Stimulated activated effector memory CD8-positive, alpha-beta T cell treated with anti-CD3 and anti-CD28 coated beads, Interleukin-12 subunit alpha, Interleukin-12 subunit beta, amount 100 ng/mL, for 72 hours (primary cell): ENCODE measurements at places on chromosomes 5 and 9.

- DNase-seq: no peak
These were observed 148.8 kb upstream of the ZNF608 start for GRCh38 chr5:124895236-124895635.

GRCh38 chr9:15485836-15486666, 24.7 kb downstream of the PSIP1 start:
- no peak for DNase-seq

DNA sequence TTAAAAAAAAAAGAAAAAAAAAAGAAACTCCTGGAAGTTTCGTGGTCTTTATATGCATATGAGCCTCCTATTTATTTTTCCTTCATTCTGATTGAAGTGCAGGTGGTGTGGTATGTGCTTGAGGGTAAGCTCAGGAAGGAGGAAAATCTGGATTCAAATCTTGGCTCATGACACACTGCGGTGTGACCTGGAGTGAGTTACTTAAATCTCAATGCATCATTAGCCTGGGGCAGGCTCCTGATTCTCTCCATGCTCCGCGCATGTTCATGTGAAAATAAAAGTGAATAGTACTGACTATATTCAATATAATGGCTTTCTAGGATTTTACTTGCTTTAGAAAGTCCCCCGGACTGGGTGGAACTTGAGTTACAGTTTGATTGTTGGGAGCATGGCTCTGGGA, 35.6 kb downstream of the PTTG1 start:
- DNase-seq: no peak

DNA sequence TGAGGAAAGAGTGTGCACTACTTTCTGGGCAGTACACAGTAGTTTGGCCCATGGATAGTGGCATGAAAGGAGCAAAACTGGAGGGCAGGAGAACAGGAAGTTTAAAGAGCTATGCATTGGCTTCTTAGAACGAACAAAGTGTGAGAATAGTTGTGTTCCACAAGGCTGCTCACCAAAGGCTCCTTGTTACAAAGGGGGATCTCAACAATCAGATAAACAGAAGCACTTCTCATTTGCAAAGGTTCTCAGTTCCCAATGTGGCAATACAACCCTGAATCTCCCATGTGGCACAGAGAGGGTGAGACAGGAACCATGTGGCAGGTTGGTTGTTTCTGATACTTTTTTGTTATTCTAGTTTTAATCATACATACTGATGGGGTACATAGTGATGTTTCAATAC, 158.4 kb downstream of the CARTPT start:
- DNase-seq: no peak

GRCh38 chr5:73858776-73859175, 232.8 kb downstream of the ARHGEF28 start:
- DNase-seq: no peak
